ENCODE measurements at places on chromosomes 3 and 15.

- no peak for DNase-seq
Observed at GRCh38 chr3:38958026-38958720, 93.6 kb downstream of the SCN11A start.

- peak; percentile 29 for DNase-seq
Observed at GRCh38 chr15:88274553-88275460, 18.3 kb upstream of the NTRK3 start.

GRCh38 chr3:155485897-155486296 is 192.4 kb upstream of the STRIT1 start:
- DNase-seq: no peak

DNA sequence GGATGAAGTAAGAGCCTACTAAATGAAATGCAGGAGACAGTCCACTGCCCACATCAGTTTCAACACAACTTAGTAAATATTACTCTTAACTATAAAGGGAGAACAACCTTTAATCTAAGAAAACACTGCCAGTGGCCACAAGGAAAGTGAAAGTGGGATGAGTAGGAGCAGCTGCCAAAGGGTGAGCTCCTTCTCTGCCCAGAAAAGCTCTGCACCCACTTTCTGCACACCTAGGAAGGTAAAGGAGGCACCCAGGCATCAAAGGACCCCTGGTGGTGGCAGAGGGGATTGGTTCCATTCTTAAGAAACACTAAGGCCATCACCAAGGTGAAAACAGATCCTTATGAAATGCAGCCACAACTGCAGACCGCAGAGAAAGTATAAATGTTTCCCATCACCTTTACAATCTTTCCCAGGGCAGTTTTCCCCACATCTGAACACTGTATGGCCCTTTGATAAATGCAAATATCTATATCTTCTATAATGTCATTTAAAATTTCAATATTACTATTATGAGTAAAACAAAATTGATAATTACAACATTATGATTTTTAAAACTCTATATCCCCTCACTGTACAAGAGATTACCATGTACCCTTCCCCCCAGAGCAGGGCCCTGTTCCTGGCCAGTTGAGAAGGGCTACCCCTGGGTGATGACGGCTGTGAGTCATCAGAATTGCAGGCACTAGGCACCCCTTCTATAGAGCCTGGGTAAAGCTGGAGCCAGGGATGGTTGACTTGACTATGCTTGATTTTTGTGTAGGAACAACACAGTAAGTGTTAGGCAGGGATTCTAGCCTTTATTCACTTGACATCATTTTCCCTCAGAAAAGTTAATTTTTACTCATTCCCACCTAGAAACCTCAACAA is 92.0 kb downstream of the SNRK start:
- peak; percentile 39 for DNase-seq

DNA sequence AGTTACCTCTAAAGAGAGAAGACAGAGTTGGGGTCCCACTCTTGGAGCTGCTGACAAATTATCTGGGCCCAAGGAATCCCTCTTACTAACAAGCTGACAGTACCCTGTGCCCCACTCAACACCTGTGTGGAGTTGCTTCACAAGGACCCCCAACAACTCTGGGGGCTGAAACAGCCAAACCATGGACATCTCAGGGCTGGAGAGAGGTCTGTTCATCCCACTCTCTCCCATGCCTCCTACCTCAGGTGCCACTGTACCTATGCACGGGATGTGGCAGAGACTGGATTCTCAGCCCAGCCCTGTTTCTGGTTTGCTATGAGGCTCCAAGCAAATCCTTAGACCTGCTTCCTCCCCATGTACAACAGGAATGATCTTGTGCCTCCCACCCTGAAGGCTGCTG is 101.7 kb downstream of the ETFA start:
- DNase-seq: no peak

GRCh38 chr15:43889042-43889441 is 62.2 kb downstream of the WDR76 start:
- no peak for DNase-seq

DNA sequence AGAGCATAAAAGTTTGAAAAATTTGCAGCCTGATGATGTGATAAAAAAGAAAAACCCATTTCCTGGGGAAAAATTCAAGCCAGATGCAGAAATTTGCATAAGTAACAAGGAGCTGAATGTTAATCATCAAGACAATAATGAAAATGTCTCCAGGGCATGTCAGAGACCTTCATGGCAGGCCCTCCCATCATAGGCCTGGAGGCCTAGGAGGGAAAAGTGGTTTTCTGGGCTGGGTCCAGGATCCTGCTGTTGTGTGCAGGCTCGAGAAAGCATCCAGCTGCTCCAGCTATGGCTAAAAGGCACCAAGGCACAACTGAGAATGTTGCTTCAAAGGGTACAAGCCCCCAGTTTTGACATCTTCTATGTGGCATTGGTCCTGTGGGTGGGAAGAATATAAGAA is 1014.0 kb downstream of the SI start:
- no peak for DNase-seq

GRCh38 chr15:85804481-85805170 is 9.9 kb upstream of the KLHL25 start:
- DNase-seq: no peak

- DNase-seq: no peak
Observed at GRCh38 chr15:68852461-68852860, 31.8 kb upstream of the ANP32A start.

GRCh38 chr15:90306560-90306959 is 41.1 kb downstream of the NGRN start:
- DNase-seq: no peak

DNA sequence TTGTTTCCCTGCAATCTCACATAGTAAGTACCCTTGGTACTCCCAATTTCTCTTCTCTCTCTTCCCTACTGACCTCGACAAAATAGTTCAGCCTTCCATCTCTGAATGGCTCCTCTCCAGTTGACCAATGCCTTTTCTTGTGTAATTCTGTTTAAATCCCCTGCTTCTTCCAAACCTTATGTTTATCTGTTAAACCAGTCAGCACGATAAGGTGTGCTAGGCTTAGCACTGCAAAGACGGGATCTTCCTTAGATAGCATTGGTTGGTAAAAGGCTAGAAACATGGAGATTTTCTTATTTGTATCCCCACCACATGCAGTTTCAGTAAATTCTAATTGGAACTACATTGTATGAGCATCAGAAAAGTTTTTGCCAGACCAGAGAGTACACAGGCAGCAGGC is 25.8 kb upstream of the KCNMB3 start:
- DNase-seq: no peak

GRCh38 chr3:134567605-134568004 is 81.7 kb downstream of the CEP63 start:
- DNase-seq: no peak

DNA sequence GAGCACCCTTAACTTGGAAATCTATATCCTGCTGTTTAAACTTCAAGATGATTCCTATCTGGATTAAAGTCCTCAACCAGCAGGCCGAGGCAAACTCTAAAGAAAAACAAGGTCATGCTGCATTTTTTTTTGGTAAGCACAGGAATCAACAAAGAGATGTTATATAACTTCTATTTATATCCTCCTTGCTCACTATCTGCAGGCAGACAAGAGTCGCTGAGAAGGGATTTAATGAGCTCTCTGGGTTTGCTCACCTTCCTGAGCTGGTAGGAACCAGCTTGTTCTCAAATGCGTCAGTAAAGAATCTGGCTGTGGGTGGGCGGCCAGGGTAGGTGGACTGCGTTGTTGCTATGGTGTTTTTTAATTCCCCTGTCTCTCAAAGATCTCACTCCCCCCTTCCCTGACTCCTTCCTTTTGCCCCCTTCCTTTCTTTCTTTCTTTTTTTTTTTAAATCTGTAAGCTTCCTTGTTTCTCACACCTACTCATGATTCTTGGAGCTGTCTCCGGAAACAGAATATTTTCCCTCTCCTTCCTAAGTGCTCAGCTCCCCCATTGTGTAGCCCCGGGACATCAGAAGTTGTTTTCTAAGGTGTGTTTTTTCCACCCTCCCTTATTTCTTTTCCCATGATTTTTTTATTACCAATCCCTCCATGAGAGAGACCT is 228.8 kb upstream of the BHLHE40 start:
- DNase-seq: no peak

GRCh38 chr3:66693461-66694031 is 192.7 kb upstream of the LRIG1 start:
- peak; percentile 34 for DNase-seq

GRCh38 chr3:197289726-197290125 is 8.7 kb downstream of the DLG1 start:
- DNase-seq: no peak

Measured in LHCN-M2 (cell line).